Right ventricle myocardium superior (tissue), 1 donor: ENCODE measurements at places on chromosomes 6 and 20.

DNA sequence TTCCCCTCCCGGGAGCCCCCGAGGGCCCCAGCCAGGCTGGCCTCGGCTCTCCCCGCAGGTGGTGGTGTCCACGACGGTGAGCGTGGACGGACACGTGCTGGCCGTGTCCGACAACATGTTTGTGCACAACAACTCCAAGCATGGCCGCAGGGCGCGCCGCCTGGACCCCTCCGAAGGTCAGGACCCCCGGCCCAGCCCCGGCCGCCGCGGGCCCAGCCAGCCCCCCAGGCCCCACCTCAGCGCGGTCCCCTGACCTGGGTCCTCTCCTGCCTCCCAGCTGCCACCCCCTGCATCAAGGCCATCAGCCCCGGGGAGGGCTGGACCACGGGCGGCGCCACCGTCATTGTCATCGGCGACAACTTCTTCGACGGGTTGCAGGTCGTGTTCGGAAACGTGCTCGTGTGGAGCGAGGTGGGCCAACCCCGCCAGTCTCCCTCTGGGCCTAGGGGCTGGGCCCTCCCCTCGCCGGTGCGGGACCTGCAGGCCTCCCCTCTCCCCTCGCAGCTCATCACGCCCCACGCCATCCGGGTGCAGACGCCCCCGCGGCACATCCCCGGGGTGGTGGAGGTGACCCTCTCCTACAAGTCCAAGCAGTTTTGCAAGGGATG, 51.0 kb downstream of the CPXM1 start:
- no peak for DNase-seq

DNA sequence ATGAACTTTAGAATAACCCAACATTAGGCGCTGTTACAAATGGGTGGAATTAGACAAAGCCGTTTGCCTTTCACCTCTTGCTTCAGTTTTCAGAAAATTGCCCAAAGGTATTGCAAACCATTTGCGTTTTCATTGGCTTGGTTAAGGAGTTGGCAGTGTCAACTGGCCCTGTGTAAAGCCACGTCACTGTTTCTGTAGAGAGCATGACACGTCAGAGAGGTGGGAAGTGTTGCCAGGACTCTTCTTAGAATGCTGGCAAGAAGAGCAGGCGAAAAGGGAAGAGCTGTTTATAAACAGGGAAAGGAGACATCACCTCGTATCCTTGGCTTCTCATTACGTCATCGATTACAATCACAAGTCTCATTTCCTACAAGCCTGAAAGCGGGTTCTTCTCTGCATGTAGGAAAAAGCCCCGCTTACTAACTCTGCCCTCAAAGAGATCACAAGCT, 4.2 kb upstream of the IRF4 start:
- DNase-seq = no peak

GRCh38 chr6:48486876-48487275, 375.9 kb upstream of the PTCHD4 start:
- DNase-seq = no peak

DNA sequence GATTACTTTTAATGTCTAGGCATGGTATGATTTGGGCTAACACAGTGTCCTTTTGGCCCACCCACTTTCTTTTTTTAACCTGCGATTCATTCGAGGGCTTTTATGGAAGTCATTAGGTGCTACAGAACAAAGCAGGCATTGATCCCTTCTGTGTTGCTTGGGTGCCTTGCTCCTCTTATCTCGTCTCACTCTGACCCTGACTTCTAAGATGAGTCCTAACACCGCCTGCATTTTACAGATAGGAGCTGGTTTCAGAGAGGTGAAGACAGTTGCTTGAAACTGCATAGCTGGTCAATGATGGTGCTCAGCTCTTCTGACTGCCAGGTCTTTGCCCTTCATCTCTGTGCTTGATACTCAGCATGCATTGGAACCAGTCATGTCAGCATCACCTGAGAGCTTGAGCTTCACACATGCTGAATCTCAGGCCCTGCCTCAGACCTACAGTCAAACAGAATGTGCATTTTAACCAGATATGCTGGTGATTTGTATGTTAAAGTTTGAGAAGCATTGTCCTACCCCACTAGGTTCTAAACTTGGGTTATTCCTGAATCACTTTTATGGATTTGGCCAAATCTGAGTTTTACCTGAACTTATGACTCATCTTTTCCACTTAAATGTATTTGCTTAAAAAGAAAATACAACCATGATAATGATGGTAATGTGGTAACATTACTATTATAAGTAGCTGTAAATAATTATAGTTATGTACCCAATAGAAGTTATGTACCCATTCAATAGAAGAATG, 142.3 kb downstream of the PLCB4 start:
- DNase-seq = no peak

GRCh38 chr20:21767739-21768223, 62.3 kb downstream of the PAX1 start:
- DNase-seq = no peak

DNA sequence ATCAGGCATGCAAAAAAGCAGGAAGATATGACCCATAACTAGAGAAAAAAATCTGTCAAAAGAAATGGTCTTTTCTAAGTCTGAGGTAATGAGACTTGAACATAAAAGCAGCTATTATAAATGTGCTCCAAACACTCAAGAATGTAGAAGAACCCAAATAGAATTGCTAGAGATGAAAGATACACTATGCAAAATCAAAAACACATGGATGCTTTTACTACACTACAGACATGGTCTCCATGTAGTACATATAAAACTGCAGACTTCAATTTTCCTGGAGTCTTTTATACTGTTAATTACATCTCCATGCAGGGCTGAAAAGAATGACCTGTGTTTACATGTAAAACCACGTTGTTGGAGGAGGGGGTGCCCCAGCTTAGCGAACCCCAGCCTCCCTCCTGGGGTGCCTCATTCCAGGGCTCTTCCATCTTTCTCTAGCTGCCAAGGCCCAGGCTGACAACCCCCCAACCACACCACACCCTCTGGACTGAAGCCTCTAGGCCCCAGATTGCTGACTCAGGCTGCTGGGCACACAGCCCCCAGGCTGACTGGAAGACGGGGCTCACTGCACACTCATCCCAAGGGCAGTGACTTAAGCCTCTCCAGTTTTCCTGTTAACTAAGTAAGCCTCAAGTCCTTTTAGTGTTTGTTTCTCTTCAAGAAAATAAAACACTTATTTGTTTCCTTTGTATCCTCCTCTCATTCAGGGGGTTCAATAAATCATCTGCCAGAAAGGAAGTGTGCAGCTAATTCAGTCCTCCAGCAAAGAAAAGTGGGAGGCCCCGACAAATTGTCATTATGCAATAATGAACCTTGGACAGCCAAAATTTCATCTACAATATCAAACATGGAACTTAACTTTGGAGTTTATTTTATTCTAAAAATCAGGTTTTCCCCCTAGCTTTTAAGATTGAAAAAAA, 26.0 kb upstream of the PLAGL1 start:
- DNase-seq = no peak

- no peak for DNase-seq
Observed at GRCh38 chr6:25601800-25602673, 50.0 kb upstream of the SCGN start.

DNA sequence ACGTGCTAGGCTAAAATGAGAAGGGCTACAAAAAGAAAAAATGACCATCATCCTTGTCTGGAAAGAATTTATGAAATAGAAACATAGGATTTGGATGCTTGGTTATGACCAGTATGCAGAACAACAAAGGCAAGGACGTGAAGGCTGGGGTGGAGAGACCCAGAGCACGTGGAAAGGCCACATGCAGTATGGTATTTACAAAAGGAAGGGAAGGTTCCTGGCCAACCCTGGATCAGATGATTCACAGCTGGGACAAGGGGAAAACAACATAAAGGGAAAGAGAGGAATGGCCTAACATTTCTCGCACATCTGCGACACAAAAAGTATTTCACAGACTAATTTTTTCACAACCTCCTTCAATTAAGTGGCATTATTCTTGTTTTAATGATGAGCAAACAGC, 8.2 kb downstream of the STX7 start:
- DNase-seq = no peak

GRCh38 chr20:9145142-9145541, 76.3 kb downstream of the PLCB4 start:
- DNase-seq = no peak

- no peak for DNase-seq
Observed at GRCh38 chr6:95364016-95364604, 213.2 kb upstream of the MANEA start.

- no peak for DNase-seq
Observed at GRCh38 chr6:4253604-4254231, 118.3 kb upstream of the ECI2 start.

GRCh38 chr20:49455691-49456090, 26.8 kb downstream of the KCNB1 start:
- no peak for DNase-seq

GRCh38 chr6:72422171-72422570, 199.7 kb upstream of the KCNQ5 start:
- DNase-seq = no peak

GRCh38 chr20:46374383-46374782, 32.0 kb downstream of the ELMO2 start:
- no peak for DNase-seq

DNA sequence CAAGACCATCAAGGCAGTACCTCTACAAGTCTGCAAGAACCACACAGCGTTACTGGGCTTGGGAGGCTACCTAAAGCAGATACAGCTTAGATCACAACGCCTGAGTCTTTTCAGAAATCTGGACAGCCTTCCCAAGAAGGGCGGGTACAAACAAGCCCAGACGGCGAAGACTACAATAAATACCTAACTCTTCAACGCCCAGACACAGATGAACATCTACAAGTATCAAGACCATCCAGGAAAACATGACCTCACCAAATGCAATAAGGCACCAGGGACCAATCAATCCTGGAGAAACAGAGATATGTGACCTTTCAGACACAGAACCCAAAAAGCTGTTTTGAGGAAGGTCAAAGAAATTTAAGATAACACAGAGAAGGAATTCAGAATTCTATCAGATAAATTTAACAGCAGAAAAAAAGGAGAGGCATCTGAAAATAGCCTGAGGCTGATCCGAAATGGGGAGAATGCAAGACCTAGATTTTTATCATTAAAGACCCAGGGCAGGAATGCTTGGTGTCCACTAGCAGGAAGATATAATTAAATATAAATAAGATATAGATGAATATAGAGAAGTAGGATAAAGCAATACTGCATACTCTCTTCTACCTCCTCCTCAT, 131.7 kb upstream of the COL21A1 start:
- DNase-seq = no peak

- DNase-seq = peak; percentile 44
Observed at GRCh38 chr6:6409397-6410030, 89.1 kb upstream of the F13A1 start.

DNA sequence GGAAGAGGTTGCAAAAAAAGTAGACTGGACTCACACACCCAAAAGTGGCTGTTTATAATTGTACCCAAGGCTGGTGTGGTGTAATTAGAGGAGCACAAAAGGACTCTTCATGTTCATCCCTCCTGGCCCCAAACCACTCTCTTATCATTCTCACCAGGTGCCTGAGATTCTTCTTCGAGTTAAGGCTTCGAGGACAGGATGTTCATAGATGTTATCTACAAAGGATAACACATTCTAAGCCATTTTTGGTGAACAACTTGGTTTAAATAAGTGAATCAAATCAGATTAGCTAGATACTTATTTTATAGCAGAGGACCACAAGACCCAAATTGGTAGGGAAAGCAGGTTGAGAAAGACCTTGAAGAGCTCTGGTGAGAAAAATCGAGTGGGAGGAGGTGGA, 73.1 kb upstream of the SUPT3H start:
- no peak for DNase-seq

- DNase-seq = no peak
Observed at GRCh38 chr6:5537967-5538366, 276.7 kb downstream of the FARS2 start.

GRCh38 chr20:43579861-43580793, 10.6 kb upstream of the IFT52 start:
- DNase-seq = no peak

DNA sequence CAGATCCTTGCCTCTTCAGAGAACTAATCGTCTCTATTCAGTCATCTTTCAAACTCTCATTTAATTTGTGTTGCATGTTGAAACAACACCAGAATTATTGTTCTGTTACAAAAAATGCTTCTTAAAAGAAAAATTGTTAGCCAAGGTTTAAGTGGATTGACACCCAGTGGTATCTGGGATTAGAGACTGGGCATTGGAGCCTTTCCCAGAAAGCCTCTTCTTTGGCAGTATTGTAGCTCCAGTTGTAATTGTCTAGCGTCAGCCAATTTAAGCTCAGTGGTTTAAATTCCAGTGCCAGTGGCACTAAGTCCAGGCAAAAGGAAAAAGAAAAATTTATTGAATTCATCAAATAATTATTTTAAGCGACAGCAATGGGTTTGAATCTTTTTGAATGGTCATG, 801 bp downstream of the CCDC28A start:
- no peak for DNase-seq

- DNase-seq = no peak
Observed at GRCh38 chr20:41861772-41862422, 243.7 kb upstream of the CHD6 start.

- DNase-seq = no peak
Observed at GRCh38 chr6:41111017-41111416, 38.2 kb downstream of the NFYA start.

GRCh38 chr6:165060720-165061119, 248.7 kb downstream of the C6orf118 start:
- no peak for DNase-seq

DNA sequence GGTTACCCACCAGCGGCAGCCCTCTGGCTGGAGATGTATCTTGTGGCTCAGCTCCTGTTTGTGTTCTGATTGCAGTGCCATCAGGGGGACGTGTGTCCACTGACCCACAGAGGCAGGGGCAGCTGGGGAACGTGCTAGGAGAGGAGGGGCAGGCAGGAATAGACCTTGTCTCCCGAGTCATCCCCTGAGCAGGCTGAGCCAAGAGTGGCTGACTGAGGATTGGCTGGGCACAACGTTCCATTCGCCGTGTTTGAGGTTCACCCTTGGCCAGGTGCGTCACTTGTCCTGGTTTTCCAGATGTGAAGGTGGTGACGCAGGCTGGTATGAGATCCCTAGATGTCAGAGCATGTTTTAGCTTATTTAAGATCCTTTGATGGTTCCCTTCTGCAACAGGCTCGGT, 57.7 kb downstream of the ADNP start:
- DNase-seq = no peak

DNA sequence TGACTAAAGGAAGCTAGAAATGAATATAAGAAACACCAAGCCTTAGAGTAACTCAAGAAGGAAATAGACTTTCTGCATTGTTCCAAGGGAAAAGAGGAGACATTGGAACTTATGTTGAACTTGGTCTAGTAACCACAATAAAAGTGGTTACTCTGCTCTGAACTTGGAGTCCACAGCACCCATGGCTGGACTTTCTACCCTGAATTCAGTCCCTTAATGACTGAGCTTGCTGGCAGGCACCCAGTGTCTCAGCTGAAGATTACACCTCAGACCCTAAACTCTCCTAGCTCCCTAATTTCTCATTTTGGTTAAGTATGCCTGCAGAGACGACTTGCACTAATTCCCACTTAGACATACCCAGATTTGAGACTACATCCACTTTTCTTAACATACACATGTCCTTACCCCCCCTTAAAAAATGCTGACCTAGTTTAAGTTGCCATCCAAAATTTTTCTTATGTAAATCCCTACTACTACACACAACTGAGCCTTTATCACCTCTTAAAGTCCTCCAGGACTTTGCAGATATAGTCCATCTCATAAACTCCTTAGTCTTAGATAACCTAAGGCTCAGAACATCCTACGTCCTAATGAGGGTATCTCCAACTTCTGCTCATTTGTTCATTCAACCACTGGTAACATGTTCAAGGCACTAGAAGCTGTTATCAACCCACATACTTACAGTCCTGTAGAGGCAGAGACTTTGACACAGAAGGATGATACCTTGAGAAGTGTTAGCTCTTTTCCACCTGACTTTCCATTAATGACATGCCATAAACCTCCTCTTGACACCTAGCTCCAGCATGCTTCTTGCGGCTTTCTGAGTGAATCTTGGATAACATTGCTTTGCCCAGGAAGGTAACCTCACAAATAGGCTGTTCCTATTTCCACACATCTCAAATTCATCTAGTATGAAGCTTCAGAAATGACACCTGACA, 129.8 kb downstream of the ALDH8A1 start:
- no peak for DNase-seq
